Natural killer cell treated with Interleukin-12 subunit alpha and Interleukin-12 subunit beta and Interleukin-15 and Interleukin-18, amount 100 ng/mL, for 72 hours (primary cell): ENCODE measurements at places on chromosomes 13 and 19. TPM values are rescaled to one million over a fixed set of nuclear protein-coding genes. Genes with fewer than 3 reads are reported as not detected.

GRCh38 chr13:34617473-34618083, 324.5 kb upstream of the NBEA start:
- DNase-seq = no peak

DNA sequence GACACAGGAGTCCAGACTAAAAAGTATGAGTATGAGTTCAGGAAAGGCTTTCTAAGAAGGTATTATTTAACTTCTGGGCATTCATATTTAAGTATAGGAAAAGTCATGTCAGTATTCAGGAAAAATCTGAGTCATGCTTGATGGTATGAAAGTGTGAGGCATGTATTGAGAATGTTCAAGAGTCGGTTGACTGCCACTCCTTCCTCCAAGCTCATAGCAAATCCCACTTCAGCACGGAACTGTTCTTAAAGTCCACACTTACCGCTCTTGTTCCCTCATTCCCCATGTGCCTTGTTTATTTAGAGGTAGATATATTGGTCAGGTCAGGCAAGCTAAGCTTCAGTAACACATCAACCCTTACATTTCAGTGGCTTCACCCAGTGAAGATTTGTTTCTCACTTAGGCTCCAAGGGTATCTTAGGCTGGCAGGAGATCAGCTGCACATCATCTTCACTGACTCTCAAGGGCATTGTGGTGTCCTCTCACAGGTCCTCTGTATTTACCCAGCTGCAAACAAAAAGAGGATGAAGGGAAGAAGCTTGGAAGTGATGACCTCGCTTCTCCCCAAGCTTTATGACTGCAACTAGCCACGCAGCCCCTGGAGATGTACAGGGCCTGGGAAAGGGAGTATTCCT, 1189.2 kb downstream of the EFNB2 start:
- no peak for DNase-seq

DNA sequence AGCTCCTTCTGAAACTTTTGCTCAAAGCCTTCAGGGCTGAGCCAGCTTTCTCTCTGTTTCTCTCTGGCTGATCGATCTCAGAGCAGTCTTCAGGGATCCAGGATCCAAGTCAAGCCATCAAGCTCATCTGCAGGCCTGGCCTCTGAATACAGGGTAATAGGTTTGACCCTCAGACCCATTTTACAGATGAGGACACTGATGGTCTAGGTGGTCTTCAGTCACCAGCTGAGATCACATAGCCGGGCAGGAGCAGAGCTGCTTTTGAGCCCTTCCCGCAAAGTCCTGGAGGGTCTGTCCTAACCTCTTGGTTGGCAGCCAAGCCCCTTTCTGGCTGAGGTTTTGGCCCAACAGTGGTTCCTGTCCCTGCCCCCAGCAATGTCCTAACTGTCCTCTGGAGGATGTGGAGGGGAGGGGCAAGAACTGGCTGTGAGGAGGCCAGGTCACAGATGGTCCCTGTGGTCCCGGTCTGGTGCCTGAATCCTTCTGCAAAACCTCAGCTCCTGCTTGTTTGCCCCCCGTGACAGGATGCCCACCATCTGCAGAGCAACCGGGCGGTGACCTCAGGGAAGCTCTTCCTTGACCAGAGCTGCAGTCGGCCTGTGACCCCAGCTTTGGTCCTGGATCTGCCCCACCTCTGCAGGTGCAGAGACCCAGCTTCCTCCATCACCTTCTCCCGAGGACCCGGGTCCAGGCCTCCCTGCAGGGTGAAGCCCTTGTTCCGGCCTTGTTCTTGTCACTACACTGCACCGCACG, 5.8 kb upstream of the PEAK3 start:
- DNase-seq = no peak

The TMEM147 gene
- 25.3 TPM for total RNA-seq

GRCh38 chr13:113078902-113079780, 26.4 kb upstream of the F7 start:
- no peak for DNase-seq

The ATP1A3 gene
- 2.0 TPM for total RNA-seq

The ZNF497 gene
- 0.52 TPM for total RNA-seq

- no peak for DNase-seq
Observed at GRCh38 chr13:109093998-109094397, 464.6 kb downstream of the MYO16 start.

The GNA15 gene
- total RNA-seq = 33.3 TPM

DNA sequence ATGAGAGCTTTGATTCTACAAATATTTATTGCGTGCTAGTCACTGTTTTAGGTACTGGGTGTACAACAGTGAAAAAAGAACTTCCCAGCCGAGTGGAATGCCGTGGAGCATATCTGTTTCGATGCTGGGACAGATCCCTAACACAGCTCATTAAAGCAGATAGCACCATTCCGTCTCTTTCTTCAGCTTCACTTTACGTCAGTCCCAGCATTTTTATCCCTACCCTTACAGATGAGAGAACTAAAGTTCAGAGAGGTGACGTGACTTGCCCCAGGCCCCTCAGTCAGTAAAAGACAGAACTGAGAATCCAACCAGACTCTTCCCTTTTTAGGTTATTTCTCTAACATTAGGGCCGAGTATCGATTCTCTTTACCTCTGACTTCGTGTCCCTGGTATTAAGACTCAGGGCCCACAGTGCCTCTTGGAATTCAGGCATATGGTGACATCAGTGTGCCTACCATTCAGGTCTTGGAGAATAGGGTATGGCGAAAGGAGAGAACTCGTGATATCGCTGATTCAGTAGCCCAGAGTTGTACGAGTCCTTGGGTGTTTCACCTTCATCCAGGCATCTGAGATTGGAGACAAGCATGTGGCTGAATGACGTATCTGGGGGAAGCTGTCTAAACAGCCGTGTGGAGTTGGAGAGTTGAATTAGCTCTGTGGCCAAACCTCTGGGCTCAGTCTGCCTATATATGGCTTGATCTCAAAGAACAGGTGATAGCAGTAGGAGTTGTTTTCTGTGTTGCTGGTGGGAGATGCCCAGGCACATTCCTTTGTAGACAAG, 27.1 kb downstream of the ACTN4 start:
- no peak for DNase-seq
